ENCODE measurements at places on chromosomes 2 and 18.

GRCh38 chr2:69765096-69765380 lies 23.1 kb downstream of the ANXA4 start:
- no peak for DNase-seq

- DNase-seq: peak; percentile 55
These were observed 196.0 kb downstream of the FHOD3 start for GRCh38 chr18:36493349-36494159.

DNA sequence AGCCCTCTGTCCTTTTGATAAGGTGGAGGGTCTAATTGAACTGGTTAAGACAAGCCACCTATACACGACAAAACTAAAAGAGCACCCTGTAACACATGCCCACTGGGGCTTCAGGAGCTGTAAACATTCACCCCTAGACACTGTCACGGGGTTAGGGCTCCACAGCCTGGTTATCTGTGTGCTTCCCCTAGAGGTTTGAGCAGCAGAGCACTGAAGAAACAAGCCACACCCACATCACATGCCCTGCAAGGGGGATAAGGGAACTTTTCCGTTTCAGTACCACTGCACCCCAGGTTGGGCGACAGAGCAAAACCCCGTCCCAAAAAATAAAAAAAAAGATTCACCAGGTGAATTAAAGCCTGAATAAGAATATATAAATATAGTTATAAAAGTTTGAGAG lies 913.7 kb upstream of the ACVR2A start:
- DNase-seq: no peak

DNA sequence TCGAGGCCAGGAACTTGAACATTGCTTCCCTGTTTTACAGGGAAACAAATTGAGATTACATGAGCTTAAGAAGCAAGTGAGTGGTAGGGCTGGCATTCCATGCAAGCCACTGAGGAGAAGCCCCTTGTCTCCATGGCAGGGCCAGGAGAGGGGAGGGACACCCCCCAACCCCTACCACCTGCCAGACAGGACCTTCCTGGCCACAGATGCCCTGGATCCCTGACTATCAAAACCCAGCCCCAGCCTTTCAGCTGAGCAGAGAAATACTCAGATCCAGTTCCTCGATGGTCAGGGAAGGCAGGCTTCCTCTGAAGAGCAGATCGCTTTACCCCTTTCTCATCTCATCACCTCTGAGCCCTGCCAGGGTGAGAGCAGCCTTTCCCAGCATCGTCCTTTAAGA lies 53.8 kb upstream of the ALPP start:
- no peak for DNase-seq

- no peak for DNase-seq
These were observed 264.3 kb downstream of the TSN start for GRCh38 chr2:122019724-122020123.

DNA sequence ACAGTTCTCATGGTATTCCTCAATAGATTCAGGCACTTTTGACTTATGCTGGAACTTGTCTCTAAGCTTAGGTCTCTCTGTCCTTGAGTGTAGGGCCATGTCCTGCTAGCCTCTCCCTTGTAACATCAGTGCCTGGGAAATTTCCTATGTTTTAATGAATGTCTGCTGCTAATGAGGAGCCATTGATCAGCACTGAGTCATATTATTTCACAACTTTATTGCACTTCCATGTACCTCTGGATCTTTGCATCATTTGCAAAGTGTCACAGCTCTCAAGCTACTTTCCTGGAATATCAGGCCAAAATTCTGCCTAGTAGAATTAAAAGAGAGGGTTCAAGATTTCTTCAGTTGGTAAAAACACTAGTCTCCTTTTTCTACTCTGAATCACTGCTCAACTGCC lies 102.5 kb downstream of the GAREM1 start:
- no peak for DNase-seq

DNA sequence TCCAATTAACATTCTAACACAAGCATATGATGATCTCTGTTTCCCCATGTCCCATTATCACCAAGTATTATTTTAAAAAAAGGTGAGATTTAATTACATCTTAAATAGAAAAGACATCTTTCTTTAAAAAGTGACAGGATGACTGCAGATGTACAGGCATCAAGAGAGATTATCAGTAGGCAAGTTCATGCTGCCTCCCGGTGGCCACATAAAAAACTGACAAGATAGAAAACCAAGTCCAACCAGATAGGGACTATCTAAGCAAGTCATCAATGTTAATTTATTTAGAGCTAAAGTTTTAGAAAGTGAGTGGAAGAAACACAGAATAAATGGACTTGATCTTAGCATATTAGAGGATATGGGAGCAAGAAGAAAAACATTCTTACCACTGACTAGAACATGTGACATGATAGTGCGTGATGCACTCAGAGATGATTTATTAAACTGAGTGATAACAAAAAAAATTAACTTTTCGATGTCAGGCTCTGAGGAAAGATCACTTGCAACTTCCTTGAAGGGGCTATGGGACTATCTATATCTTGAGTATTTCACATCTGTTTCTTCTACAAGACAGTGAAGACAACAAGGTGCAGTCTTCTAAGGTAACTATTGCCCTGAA lies 5.4 kb upstream of the TDRD15 start:
- peak; percentile 28 for DNase-seq

- DNase-seq: peak; percentile 33
These were observed 4.7 kb upstream of the SATB2 start for GRCh38 chr2:199462347-199462955.

DNA sequence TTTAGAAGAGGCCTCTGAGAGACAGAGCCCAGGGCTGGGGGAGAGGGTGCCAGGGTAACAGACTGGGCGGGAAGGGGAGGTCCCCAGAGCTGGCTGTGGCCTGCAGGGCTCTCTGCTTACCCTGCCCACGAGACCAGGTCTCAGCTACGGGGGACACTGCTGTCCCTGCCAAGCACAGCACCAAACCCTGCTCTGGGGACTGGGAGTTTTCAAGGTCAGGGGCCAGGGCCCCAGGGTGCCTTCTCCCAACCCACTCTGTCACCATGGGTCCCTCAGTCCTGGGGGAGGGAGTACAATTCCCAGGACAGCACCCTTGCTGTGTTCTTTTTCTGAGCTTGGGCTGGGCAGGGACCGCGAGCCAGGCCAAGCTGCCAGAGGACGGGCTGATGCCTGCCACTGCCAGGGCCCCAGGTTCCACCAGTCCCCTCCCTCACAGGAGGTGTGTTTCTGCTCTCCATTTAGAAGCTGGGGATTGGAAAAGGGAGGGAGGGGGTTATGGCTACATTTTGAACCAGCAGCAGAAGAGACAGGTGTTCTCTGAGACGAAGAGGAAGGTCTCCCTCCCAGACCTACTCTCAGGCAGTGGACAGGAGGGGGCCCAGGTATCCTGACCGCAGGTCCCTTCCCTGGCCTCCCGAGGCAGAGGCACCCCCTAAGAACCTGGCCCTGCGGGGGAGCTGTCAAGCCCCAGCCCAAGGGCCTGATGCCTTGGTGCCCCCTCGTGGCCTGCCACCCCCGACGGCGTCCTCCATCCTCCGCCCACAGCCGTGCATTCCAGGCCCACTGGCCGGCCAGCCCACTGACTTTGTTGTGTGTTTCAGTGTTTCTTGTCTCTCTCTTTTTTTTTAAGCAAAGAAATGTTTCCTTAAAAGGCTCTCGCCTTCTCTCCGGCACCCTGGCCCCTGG lies 80.4 kb downstream of the TNS1 start:
- DNase-seq: peak; percentile 90

DNA sequence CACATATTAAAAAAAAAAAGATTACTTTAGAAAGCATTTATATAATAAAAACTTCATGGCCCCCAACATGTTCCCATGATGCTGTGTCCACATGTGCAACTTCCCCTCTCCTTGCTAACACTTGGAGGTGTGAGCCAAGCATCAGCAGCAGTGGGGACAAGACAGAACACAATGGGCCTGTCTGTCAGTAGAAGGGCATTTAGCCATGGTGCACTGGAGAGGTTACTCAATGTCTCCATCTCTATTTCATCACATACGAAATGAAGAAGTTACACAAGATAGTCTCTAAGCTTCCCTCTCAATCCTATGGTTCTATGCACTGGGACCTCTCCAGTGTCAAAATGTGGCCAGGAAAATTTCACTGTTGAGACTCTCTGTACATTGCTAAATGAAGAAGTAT lies 2.5 kb downstream of the VIT start:
- no peak for DNase-seq

DNA sequence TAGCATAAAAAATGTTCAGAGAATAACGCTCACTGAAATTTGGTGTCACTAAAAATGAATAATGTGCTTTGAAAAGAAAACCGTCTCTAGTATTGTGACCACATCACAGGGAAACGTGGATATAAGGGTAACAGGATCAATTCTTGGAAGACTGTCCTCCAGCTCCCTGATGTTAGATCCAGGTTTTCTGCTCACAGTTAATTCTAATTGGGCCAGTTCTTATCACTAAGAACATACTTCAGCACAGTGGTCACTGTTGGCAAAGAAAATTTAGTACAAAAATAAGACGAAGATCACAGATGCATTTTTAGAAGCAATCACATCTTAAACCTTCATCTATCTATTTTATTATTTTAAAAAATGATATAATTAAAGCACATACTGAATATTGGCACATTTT lies 57.0 kb upstream of the CD226 start:
- peak; percentile 52 for DNase-seq

- no peak for DNase-seq
These were observed 2.2 kb downstream of the HOXD10 start for GRCh38 chr2:176118601-176119339.

GRCh38 chr18:10431680-10432079 lies 22.8 kb upstream of the APCDD1 start:
- DNase-seq: no peak

DNA sequence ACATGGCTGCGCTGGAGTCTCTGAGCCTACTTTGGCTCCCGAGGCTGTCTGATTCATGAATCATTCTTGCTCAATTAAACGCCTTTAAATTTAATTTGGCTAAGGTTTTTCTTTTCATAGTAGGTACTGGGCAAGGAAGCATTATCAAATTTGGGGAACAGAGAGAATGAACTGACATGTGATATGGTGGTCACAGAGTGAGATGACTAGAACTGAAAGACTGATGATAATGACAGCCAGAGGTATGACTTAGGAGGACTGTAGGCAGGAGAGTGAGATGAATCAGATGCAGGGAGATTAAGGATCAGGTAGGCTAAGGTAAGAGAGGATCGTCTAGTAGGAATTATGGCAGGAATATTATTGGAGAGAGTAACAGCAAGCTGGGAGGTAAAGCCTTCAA lies 40.9 kb upstream of the ST8SIA3 start:
- DNase-seq: no peak

DNA sequence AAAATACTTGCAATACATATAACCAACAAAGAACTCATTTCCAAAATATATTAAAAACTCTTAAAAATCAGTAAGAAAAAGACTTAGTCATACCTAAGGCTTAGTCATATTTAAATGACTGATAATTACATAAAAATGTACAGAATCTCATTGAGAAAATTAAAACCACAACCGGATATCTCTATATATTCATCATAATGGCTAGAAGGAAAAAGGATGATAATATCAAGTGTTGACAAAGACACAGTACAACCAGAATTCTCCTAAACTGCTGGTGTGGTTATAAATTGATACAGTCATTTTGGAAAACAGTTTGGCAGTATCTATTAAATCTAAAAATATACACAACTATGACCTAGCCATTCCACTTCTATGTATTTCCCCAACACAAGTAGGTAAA lies 27.1 kb upstream of the IHH start:
- DNase-seq: no peak

GRCh38 chr18:2103299-2103698 lies 468.0 kb downstream of the METTL4 start:
- no peak for DNase-seq

DNA sequence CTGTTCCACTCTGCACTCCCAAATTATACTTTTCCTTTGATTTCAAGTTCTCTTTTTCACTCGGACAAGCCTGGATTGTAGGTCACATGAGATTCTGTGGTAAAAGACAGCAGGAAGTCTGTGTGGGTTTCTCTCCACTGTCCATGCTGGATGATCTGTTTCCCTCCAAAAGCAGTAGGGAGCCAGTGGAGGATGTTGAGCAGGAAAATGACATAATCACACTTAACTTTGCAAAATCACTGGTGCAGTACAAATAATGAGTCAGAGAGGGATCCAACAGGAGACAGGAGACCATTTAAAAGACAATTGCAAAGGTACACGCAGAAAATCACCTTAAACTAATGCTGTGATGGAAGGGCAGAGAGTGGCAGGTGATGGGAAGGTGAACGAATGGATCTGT lies 301.3 kb downstream of the ZNF407 start:
- peak; percentile 8 for DNase-seq

DNA sequence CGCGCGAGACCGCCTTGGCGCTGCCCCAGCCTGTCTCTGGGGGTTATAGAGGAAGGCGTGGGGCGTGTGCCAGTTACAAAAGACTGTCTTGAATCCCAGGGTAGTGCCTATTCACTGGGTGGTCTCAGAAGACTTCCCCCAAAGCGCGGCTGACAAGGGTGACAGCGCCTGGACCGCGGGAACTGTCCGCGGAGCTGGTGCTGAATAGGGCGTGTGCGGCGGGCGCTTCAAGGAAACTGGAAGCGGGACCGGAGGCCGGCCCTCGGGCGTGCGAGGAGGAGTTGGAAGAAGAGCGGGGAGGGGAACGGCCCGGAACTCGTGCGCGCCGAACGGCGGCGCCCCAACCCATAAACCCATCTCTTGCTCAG lies 2.3 kb downstream of the EGR4 start:
- DNase-seq: peak; percentile 85

GRCh38 chr18:79586436-79587225 lies 93.0 kb upstream of the CTDP1 start:
- DNase-seq: no peak

DNA sequence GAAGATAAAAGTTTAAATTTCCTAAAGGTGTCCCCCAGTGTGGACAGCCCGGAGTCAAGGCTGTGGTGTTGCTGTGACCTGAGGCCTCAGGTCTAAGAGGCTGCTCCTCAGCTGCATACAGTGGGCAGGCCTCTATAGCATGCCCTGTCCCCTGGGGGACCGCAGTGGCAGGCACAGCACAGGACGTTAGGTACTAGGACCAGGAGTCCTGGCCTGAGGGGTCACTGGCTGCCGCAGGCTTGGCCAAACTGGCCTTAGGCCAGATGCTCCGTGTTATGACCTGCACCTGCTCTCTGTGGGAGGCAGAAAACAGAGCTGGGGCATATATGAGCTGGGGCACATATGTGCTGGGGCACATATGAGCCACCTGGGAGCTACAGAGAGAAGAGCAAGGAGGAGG lies 21.2 kb upstream of the MAL start:
- DNase-seq: no peak

- DNase-seq: no peak
These were observed 482.7 kb downstream of the RIT2 start for GRCh38 chr18:42632801-42633200.

DNA sequence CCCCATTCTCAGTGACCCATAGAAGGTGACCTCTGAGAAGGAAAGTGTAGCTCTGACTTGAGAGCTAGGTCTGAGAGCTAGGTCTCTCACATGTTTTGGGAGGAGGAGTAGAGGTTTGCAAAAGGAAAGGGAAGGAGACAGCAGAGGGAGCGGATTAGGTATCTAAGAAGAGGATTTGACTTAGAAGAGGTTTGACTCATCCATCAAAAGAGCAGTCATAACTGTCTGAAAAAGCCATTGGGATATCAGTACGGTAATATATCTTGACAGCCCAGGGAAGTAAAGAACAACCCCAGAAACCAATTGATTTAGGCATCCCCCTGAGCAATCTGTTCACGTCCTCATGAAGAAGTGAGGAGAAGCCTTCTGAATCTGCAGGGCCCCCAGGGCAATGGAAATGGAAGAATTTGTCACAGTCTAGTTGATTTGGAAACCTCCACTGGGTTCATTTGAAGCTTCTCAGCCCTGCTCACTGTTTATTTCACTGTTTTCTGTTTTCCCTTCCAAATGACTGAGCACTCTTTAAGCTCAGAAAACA lies 19.3 kb downstream of the OXER1 start:
- DNase-seq: no peak

- DNase-seq: peak; percentile 27
These were observed 118.9 kb downstream of the CCDC102B start for GRCh38 chr18:68916734-68917133.

- DNase-seq: no peak
These were observed 59.7 kb downstream of the BIRC6 start for GRCh38 chr2:32416519-32416918.

Data from astrocyte of the hippocampus (primary cell).